A549 treated with dexamethasone at 1 μM for 4 hours (cell line): ENCODE measurements at places on chromosomes 5 and 9. TPM values are rescaled to one million over a fixed set of nuclear protein-coding genes. Genes with fewer than 3 reads are reported as not detected.

COL15A1 gene
- 0.49 to 0.88 TPM (median 0.59 TPM) in 5 replicates for total RNA-seq

CDC23 gene
- total RNA-seq: 23.2 to 30.2 TPM (median 28.1 TPM) in 5 replicates

TMEM232 gene
- total RNA-seq: 0.03 to 0.29 TPM (median 0.11 TPM) in 3 of 5 replicates, not detected in the others

SPATA31D4 gene
- not detected in 5 replicates for total RNA-seq

FBP2 gene
- total RNA-seq: 0.09 TPM in 1 of 5 replicates, not detected in the others

PCDHA9 gene
- 0.01 TPM in 1 of 5 replicates, not detected in the others for total RNA-seq

IGFBPL1 gene
- total RNA-seq: 1.7 to 3.1 TPM (median 2.5 TPM) in 5 replicates

IL9 gene
- total RNA-seq: not detected in 5 replicates

LCN10 gene
- total RNA-seq: 0.04 TPM in 1 of 5 replicates, not detected in the others

RNF180 gene
- total RNA-seq: 0.18 to 0.47 TPM (median 0.41 TPM) in 5 replicates

RALGDS gene
- 19.5 to 31.4 TPM (median 27.6 TPM) in 5 replicates for total RNA-seq

CCDC152 gene
- 0.06 TPM in 1 of 5 replicates, not detected in the others for total RNA-seq

PCDHB11 gene
- total RNA-seq: 0.07 to 0.08 TPM (median 0.07 TPM) in 4 of 5 replicates, not detected in the other

GARIN3 gene
- total RNA-seq: not detected in 5 replicates

ABLIM3 gene
- 16.8 to 25.1 TPM (median 21.0 TPM) in 5 replicates for total RNA-seq

ROPN1L gene
- 1.7 to 2.2 TPM (median 2.0 TPM) in 5 replicates for total RNA-seq

ANKRD31 gene
- 0.03 to 0.06 TPM (median 0.05 TPM) in 4 of 5 replicates, not detected in the other for total RNA-seq

QRFP gene
- 0.06 TPM in 1 of 5 replicates, not detected in the others for total RNA-seq

NRG2 gene
- total RNA-seq: 1.8 to 2.4 TPM (median 2.0 TPM) in 5 replicates

DOCK2 gene
- 1.8 to 3.1 TPM (median 2.6 TPM) in 5 replicates for total RNA-seq

IL33 gene
- 0.11 to 0.48 TPM (median 0.27 TPM) in 5 replicates for total RNA-seq

OTULINL gene
- total RNA-seq: 20.3 to 28.8 TPM (median 27.0 TPM) in 5 replicates

OR1Q1 gene
- total RNA-seq: 0.16 TPM in 1 of 5 replicates, not detected in the others

WDR38 gene
- 0.07 to 0.28 TPM (median 0.16 TPM) in 4 of 5 replicates, not detected in the other for total RNA-seq

FOXD1 gene
- total RNA-seq: 14.5 to 16.5 TPM (median 15.8 TPM) in 5 replicates

PCDHGB5 gene
- total RNA-seq: 2.0 to 2.7 TPM (median 2.5 TPM) in 5 replicates

ZNF366 gene
- not detected in 5 replicates for total RNA-seq

JAKMIP2 gene
- total RNA-seq: not detected in 5 replicates

INSL6 gene
- total RNA-seq: not detected in 5 replicates

SLC35A4 gene
- total RNA-seq: 64.1 to 84.6 TPM (median 81.5 TPM) in 5 replicates

PCDHGA5 gene
- total RNA-seq: 0.09 to 0.21 TPM (median 0.15 TPM) in 5 replicates

IL7R gene
- total RNA-seq: 0.19 to 0.87 TPM (median 0.45 TPM) in 5 replicates

ELOVL7 gene
- 9.4 to 13.9 TPM (median 10.9 TPM) in 5 replicates for total RNA-seq

FOXD4L3 gene
- 0.05 to 0.08 TPM in 2 of 5 replicates, not detected in the others for total RNA-seq

OCLN gene
- total RNA-seq: 10.8 to 12.9 TPM (median 10.9 TPM) in 5 replicates

MEF2C gene
- 0.01 to 0.02 TPM (median 0.01 TPM) in 3 of 5 replicates, not detected in the others for total RNA-seq

FAM153A gene
- total RNA-seq: 0.34 TPM in 1 of 5 replicates, not detected in the others

TTC23L gene
- total RNA-seq: 0.21 to 0.33 TPM in 2 of 5 replicates, not detected in the others

WNK2 gene
- total RNA-seq: 4.6 to 7.9 TPM (median 6.8 TPM) in 5 replicates

OSMR gene
- total RNA-seq: 52.0 to 72.9 TPM (median 67.0 TPM) in 5 replicates

BTNL8 gene
- total RNA-seq: not detected in 5 replicates

ZNF169 gene
- total RNA-seq: 1.5 to 1.8 TPM (median 1.6 TPM) in 5 replicates

SPINK6 gene
- total RNA-seq: 0.27 to 1.4 TPM (median 0.39 TPM) in 5 replicates

SNCB gene
- 0.95 to 1.7 TPM (median 1.3 TPM) in 5 replicates for total RNA-seq

CD72 gene
- total RNA-seq: 0.18 to 0.42 TPM (median 0.29 TPM) in 4 of 5 replicates, not detected in the other

DPYSL3 gene
- total RNA-seq: 20.5 to 26.1 TPM (median 23.8 TPM) in 5 replicates

AGTPBP1 gene
- 8.3 to 11.6 TPM (median 9.7 TPM) in 5 replicates for total RNA-seq

KLF4 gene
- total RNA-seq: 33.8 to 39.6 TPM (median 38.3 TPM) in 5 replicates

TMEM215 gene
- 0.02 TPM in 3 of 5 replicates, not detected in the others for total RNA-seq

SEMA6A gene
- 0.15 to 0.46 TPM (median 0.18 TPM) in 5 replicates for total RNA-seq

PIGO gene
- total RNA-seq: 36.4 to 47.2 TPM (median 46.2 TPM) in 5 replicates

PRKACG gene
- not detected in 5 replicates for total RNA-seq

PAIP2 gene
- total RNA-seq: 80.9 to 96.6 TPM (median 87.0 TPM) in 5 replicates
